ENCODE measurements at places on chromosomes 7 and 10.

DNA sequence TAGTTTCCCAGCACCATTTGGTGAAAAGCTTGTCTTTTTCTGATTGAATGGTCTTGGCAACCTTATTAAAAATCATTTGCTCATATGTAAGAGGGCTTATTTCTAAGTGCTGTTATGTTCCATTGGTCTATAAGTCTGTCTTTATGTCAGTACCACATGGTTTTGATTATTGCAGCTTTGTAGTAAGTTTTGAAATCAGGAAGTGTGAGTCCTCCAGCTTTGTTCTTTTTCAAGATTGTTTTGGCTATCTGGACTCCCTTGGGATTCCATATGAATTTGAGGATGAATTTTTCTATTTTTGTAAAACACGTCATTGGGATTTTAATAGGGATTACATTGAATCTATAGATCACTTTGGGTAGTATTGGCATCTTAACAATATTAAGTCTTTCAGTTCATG is 5.4 kb downstream of the KIF11 start:
- H3K27ac ChIP-seq: no peak overlapping the region
- peaks cover 8% of the 10 kb centered on the region for H3K4me1 ChIP-seq
- H3K27me3 ChIP-seq: no peaks in the 10 kb centered on the region
- DNase-seq: no peak
- H3K4me3 ChIP-seq: 0 out of 2 replicates have a peak overlapping the region, but pooled peaks have one; percentile 1
- no peaks in the 10 kb centered on the region for H3K36me3 ChIP-seq

- DNase-seq: no peak
- no peaks in the 10 kb centered on the region for H3K36me3 ChIP-seq
- peaks cover 7% of the 10 kb centered on the region for H3K4me1 ChIP-seq
- no peaks in the 10 kb centered on the region for H3K27me3 ChIP-seq
- no peak overlapping the region for H3K27ac ChIP-seq
Observed at GRCh38 chr7:69967689-69968450, 369.6 kb downstream of the AUTS2 start.

DNA sequence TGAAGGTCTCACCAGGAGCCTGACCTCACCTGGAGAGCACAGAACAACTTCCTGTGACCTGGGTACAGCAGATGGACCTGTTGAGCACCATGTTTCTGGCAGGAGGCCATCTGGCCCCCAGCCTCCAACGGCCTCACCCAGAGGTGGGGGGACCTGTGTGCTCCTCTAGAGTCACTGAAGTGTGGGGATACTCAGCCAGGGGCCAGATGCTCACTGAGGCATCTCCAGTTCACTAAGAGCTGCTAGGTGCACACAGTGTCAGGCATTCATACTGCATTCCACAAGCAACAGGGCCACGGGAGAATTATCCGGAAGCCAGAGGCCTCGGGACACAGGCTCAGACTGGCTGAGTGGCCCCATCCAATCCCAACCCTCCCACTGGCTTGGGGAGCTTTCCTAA is 161.4 kb downstream of the TCERG1L start:
- H3K27me3 ChIP-seq: no peaks in the 10 kb centered on the region
- no peak overlapping the region for H3K27ac ChIP-seq
- no peak overlapping the region for H3K4me3 ChIP-seq

DNA sequence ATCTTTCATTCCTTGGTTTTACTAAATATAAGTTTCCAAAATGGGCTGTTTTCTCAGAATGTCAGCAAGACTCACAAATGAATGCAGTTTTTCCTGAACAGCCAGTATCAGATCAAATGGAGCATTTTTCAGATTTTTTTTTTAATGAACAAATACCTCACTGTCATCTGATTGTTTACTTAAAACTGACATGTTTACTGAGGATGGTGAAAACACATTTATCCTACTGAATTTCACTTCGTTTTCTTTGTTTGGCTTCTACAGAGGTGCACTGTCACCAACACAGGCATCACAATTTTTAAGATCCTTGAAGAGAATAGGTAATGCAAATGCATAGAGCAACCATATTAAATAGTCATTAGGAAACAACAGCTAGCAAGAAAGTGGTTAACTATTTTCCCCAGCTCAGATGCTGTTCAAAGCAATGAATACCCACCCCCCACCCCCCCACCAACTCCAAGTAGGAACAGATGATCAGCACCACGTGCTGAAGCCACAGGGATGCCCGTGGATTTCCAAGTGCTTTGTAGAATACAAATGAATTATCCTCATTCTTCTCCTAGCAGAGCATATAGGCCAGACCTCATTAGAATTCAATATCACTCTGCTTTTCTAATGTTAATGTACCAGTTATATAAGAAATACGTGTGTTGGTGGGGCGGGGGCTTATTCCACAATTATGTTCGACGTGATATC is 205.9 kb downstream of the SKAP2 start:
- no peak for DNase-seq
- no peaks in the 10 kb centered on the region for H3K4me1 ChIP-seq
- H3K36me3 ChIP-seq: no peaks in the 10 kb centered on the region

DNA sequence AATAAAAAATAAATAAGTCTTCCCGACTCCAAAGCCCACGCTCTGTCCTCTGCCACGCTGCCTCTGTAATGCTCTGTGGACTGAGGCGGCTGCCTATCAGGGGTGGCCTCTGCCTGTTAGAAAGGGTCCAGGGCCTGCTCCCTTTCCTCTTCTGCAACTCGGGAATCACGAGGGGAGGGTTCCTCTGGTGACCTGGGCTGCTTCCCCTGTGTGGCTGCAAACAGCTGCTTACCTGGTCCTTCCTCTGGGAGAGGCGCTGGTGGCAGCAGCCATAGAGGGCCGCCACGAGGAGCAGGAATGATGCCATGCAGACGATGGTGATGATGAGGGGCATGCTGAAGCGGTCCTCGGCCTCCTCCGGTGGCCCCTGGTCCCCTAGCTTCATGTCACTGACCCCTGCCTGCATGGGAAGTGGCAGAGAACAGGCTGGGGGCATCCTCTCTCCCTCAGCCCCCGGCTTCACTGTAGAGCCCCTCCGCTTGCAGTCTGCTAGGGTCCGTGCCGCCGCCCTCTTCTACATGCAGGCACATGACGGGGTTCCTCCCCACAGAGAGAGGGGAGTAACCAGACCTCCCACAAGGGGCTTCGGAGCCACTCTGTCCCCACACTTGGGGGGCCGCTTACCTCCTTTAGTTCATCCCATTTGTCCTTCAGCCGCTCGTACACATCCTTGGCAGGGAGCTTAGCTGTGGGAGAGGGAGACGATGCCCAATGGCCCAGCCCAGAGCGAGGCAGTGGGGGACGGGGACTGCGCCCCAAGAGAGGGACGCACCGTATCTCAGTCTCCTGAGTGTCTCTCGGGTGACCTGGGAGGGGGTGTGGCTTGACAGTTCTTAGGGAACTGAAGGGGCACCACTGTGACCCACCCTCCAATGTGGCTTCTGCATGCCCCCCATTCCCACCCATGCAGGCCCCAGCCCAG is 50.5 kb downstream of the PODXL start:
- no peaks in the 10 kb centered on the region for H3K36me3 ChIP-seq
- no peak overlapping the region for H3K4me3 ChIP-seq
- H3K27me3 ChIP-seq: no peaks in the 10 kb centered on the region
- peaks cover 6% of the 10 kb centered on the region for H3K4me1 ChIP-seq

DNA sequence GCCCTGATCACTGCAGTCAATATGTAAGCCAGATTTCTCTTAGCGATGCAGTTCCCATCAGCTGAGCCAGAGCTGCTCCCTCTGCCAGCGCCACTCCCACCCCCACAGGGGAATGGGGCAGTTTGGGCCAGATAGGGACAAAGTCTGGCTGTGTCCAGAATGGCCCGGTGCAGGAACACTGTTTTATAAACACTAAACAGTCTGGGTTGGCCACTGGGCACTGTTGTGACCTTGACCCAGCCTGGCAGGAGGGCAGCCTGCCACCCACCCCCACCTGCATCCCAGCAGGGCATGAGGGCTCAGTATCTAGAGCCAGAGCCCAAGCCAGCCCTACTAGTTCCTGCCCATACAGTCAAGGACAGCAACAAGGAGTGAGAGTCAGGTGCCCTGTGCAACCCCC is 1.3 kb downstream of the OGDHL start:
- no peak for DNase-seq
- no peak overlapping the region for H3K27ac ChIP-seq
- no peaks in the 10 kb centered on the region for H3K4me1 ChIP-seq
- no peaks in the 10 kb centered on the region for H3K27me3 ChIP-seq
- no peaks in the 10 kb centered on the region for H3K36me3 ChIP-seq
- no peak overlapping the region for H3K4me3 ChIP-seq

- no peaks in the 10 kb centered on the region for H3K27me3 ChIP-seq
- H3K4me1 ChIP-seq: peaks cover 6% of the 10 kb centered on the region
- H3K4me3 ChIP-seq: no peak overlapping the region
- H3K27ac ChIP-seq: no peak overlapping the region
Observed at GRCh38 chr10:103506061-103506460, 12.6 kb downstream of the NEURL1 start.

DNA sequence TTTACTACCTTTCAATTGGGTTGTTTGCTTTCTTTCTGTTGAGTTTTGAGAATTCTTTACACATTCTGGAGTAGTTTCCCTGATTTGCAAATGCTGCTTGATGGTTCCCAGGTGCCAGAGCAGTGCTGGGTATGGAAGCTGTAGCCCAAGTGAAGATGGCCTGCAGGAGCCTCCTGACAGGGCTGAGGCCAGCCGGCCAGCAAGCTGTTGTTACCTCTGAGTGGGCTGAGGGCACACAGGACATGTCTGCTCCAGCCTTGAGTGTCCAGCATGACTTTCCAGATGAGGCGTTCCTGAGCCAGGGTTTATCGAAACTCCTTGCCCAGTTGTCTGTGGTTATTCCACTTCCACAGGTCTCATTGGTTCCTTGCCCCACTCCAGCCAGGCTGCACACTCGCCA is 164.6 kb upstream of the TNS3 start:
- no peaks in the 10 kb centered on the region for H3K27me3 ChIP-seq
- no peak overlapping the region for H3K4me3 ChIP-seq
- no peak for DNase-seq
- no peaks in the 10 kb centered on the region for H3K36me3 ChIP-seq
- H3K27ac ChIP-seq: no peak overlapping the region
